ENCODE measurements at places on chromosomes 3 and 15.

- no peak for DNase-seq
Observed at GRCh38 chr3:139020036-139020867, 474 bp downstream of the PRR23B start.

DNA sequence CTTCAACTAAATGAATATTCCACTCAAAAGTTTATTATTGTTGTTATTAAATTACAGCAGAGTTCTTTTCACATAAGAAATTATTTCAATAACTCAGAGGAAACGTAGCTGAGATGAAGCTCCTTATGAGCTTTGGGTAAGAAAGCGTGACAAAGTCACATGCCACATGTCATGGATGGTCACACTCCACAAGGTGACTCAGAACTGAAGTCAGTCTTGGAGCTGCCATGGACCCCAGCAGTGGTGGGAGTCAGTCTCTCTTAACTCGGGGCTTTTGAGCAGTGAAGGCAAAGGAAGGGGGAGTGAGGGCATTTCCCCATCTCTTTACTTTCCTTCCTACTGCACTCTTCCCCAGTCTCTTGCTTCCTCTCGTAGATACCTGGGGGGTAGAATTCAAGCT is 87.5 kb upstream of the FAM3D start:
- no peak for DNase-seq

DNA sequence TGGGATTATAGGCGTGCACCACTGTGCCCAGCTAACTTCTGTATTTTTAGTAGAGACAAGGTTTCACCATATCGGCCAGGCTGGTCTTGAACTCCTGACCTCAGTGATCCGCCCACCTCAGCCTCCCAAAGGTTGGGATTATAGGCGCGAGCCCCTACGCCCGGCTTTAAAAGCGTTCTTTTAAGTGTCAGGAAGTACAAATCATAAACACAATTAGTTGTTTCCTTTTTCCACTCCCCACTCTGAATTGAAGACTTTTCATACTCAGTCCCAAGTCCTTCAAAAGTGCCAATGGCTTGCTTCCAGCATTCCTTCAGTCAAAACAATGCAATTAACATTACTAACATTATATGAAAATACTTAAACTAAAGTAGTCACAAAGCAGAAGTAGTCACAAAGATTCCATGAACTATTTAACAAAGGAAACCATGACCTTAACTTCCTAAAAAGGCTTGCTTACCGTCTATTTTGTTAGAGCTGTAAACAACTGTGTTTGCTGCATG is 8.1 kb downstream of the WDR82 start:
- no peak for DNase-seq

- peak; percentile 59 for DNase-seq
Observed at GRCh38 chr3:65672871-65673815, 365.6 kb downstream of the MAGI1 start.

DNA sequence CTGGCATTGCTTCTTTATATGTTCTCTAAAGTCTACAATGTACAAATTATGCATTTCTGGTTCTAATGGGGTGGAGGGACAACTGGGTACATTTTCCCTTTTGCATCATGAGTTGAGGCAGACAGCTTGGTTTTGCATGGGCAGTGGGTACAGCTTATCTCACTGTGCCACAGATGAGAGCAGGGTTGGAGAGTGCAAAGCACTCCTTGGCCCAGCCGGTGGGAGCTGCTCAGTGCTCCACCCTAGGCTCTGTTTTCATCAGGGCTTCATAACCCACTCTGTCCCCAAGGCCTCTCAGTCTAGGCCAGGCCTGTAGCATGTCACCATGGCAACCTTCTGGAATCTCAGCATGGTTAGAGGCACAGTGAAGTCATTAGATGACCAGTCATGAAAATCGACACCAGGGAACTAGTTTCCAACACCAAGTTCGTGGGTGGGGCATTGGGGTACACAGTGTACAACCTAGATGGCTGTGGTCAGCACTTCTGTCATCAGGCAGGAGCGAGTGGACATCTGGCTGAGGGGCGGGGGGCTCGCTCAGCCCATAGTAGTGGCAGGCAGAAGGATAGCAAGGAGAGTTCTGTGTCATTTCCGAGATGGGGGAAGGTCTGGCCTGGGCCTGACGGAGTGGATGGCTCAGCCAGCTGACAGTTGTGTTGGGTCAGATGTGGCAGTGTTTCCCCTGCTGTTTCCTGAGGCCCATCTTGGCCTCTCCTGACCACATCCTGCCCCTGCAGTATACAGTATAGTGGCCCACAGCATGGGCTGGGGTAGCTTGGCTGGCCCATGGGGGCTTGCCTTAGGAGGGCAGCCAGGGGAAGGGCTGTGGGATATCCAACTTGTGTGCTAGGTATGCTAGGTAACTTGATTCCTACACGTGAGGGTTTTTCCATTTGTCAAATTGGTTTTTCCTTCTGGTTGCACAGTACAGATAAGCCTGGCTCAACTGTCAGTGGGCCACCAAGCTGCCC is 75.7 kb upstream of the PRR23C start:
- peak; percentile 39 for DNase-seq

Data from iPS-NIHi11 (cell line).